ENCODE measurements at places on chromosomes 2 and 18.

DNA sequence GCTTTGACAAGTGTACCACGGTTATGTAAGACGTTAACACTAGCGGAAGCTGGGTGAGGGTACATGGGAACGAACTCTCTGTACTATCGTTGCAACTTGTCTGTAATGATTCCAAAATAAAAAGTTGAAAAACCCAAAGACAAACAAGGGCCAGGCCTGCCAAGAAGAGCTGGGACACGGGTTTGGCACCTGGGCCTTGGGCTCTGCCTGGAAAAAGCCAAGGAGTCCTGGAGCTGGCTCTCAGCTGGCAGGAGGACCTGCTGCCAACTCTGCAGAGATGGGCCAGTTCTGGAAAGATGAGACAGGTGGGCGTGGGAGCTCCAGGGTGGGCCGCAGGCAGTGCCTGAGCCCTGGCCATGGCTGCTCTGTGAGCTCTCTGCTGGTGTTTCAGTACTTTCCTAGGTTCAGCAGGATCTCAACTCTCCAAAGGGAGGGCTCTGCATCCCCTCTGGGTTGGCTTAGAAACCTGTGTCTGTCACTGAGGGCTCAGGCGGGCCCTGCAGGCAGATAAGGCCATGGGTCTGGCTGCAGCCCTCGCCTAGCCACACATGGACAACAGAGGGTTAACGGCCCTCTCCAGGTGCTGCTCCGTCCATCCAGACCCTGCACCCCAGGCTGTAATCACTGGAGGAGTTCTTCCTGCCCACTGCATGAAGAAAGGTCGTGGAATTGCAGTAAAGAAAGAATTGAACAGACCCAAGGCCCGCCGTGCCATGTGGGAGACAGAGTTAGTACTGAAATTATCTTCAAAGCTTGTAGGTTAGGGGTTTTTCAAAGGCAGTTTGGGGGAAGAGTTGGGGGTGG, 89.9 kb downstream of the RHOB start:
- DNase-seq: no peak

DNA sequence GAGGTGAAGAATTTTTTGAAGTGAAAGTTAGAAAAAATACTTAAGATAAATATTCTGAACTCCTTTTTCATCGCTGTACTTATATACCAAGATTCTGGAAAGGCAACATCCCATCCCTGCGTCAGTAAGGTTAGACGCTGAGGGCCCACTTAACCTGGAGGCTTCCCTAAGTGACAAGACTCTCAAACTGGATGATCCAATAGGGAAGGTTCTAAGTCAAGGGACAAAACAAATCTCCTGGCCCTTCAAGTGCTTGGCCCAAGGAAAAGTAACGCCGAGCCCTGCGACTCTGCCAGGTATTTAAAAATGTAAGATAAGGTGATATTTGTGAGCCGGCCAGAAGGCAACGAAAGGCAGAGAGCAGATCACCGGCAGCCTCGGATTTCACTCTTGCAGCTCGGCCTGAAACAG, 1.3 kb downstream of the STK39 start:
- no peak for DNase-seq

DNA sequence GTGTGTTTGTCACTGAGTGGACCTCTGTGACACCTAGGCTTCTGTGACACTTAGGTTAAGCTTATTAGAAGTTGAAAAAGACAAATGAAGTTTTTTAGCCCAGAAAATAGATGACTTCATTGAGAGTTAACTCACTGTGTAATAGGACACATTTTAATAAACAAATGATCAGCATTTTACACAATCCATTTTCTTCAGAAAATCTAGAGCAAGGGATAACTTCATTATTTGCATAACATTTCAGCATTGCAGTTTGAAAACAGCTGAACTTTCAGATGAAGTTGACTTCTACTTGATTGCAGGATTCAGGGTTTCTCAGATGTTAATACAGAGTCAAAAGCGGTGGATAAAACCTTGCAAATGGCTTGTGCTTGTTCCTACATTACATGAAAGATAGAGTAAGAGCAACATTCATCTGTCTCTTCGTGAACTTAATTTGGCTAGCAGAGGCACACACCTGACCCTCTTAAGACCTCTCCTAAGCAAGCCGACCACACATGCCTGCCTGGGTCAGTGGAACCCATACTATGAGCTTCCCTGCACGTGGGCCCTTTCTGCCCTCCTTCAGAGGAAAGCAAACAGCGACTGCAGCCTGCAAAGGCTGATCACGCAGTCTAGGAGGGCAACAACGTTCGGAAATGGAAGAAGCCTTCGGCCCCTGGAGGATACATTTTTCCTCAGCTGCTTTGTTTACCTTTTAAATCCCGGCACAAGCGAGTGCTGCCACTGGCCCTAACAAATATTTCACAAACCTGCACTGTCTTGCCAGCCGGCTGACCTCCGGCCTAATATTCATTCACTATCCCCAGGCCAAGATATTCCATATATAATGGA, 16.6 kb downstream of the ITGB1BP1 start:
- DNase-seq: no peak

GRCh38 chr2:152396763-152397162, 61.8 kb downstream of the FMNL2 start:
- no peak for DNase-seq

- no peak for DNase-seq
Measured at GRCh38 chr2:226548732-226549131, 250.9 kb downstream of the IRS1 start.

DNA sequence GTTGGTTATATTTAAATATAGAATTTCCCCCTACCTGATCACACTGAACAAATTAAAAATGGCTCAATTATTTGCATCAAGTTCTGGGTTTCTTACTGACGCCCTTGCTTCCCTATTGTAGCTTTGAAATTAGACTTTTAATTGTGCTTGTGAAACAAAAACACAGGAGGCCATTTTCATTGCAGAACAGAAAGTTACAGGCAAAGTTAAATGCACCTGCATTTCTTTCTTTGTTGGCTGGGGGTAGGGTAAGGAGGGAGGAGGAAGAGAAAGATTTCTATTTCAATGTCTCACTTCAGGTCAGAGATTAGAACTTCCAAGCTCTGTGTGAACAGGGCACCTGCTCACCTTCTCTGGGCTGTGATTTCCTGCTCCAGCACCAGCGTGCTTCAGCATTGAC, 199.6 kb downstream of the BCL11A start:
- DNase-seq: no peak

GRCh38 chr2:208579678-208580077, 173.1 kb downstream of the PTH2R start:
- no peak for DNase-seq

GRCh38 chr2:128607911-128608506, 289.3 kb upstream of the HS6ST1 start:
- no peak for DNase-seq

GRCh38 chr2:75328156-75328555, 128.8 kb upstream of the TACR1 start:
- DNase-seq: no peak

DNA sequence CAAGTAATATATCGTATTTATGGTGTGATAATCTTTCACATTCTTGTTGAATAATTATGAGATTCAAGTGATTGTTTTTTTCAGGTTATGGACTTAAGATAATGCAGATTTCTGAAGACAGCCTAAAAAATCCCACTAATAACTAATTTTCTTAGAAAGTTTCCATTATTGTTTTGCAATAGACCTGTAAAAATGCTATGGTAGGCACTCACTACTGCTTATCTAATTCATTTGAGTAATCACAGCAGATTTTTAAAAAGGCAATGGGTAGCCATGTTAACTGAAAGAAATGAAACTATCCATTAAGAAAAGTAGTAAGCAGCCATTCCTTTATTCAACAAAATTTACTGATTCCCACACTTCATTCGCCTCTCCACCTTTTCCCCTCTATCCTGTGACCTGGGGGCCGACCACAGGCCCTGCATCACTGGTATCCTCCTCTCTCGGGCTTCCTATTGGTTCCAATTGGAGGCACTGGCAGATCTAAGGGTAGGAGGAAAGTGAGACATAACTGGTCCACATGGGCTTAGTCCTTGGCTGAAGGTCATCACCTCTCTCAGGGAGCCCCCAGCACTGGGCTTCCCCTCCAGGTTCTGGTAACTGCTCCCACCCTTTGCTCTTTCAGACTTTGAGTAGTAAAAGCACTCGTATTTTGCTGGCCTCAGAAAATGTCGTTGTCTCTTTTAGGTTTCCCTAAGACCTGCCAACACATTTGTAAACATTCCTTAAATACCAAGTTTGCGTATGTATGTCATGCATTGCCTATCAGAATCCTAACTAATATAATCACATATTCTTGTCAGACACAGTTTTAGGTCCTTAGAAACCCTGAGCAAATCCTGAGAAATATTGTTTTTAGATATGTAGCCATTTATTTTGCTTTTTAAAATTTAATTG, 18.5 kb downstream of the RBMS1 start:
- DNase-seq: no peak

GRCh38 chr18:77157312-77157711, 24.7 kb upstream of the MBP start:
- DNase-seq: no peak

- DNase-seq: no peak
Measured at GRCh38 chr2:21793461-21793860, 669.7 kb downstream of the TDRD15 start.

DNA sequence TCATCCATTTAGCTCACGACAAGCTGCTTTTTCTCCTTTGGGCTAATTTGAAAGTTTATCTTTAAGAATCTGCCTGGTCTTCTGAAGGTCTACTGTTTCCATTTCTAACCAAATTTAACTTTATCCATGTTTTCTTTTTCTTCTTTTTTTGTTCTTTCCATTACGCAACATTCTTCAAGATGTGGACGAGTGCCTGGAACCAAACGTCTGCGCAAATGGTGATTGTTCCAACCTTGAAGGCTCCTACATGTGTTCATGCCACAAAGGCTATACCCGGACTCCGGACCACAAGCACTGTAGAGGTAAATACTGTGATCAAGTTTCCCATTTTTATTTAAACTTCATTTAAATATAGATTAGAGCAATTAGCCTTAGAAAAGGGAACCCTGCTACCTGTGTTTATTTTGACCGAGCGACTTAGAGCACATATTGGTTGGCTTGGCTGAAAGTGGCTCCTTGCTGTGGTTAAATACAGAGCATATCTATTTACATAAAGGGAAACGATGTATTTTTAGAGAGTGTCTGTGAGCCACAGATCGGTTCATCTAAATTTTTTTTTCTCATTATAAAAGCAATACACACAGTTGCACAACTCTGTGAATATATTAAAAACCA, 183.4 kb upstream of the RASGRP3 start:
- DNase-seq: no peak

DNA sequence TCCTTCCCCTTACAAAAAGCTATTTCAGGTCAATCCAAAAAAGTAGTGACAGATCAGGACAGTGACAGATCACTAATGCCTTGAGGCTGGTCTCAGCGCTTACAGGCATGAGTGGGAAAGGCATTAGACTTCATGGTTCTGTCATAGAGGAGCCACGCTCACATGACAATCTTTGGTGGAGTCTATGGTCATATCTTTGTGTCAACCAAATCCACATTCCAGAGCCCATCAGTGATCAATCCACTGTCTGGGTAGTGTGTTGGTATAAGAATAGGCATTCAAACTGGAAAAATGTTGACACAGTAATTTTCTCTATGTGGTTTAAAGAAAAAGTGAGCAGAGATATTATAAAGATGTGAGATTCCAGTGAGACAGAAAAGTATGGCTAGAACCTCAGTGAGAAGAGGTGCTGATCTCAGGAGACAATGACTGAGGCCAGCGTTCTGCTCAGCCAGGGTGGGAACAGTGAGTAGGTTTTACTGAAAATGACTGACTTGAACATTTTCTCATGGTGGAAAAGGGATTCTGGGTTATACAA, 215.0 kb downstream of the IRS1 start:
- no peak for DNase-seq

DNA sequence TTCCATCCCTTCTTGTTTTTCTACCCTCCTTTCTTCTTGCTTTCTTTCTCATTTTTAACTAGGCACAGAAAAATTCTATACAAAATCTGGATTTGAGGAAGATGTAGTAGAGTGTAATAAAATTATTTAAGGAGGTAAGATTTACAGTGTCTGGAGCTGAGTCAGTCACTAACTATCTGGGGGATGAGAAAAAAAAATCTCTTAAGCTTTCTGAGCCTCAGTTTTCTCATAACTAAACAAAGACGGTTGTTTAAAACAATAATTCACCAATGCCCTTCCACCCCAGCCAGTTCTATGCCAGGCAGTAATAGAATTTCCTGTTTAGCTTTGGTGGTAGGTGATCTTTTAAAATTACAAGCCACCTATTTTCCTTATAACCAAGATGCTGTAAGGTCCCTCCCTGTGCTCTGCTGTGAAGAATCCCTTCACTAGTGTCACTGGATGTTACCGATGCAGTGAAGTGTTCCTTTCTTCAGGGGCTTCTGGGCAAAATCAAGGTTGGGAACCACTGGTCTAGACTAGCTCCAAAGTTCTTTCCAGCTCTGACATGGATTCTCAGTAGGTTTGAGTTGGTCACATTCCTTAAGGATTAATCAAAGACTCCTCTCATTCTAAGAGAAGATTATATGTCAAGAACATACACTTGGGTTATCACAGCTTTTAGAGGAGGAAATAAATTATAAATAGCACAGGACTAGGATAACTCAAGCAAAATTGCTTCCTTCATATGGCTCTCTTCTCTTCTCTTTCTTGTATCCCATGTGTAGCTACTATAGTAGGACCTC, 289.0 kb downstream of the CDH2 start:
- DNase-seq: no peak

Data from stimulated activated CD8-positive, alpha-beta memory T cell treated with anti-CD3 and anti-CD28 coated beads, Interleukin-4, amount 100 ng/mL, for 4 hours (primary cell).